Astrocyte (in vitro differentiated cells and primary cell): ENCODE measurements at places on chromosomes 1 and 21. TPM values are rescaled to one million over a fixed set of nuclear protein-coding genes. Genes with fewer than 3 reads are reported as not detected.

DNA sequence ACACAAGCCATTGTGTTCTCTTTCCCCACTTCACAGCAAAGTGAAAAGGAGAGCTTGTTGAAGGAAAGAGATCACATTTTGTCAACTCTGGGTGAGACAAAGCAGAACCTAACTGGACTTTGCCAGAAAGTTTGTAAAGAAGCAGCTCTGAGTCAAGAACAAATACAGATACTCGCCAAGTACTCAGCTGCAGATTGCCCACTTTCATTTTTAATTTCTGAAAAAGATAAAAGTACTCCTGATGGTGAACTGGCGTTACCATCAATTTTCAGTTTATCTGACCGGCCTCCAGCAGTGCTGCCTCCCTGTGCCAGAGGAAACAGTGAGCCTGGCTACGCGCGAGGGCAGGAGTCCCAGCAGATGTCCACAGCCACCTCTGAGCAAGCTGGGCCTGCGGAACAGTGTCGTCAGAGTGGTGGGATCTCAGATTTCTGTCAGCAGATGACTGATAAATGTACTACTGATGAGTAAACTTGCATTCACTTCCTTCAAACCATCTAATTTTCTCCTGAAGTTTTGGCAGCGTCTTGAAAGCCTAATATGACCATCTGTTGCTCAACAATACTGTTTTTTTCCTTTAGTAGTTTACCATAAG is 43.7 kb downstream of the BACH1 start:
- H3K4me1 ChIP-seq, result peaks cover 40% of the 10 kb centered on the region
- H3K27ac ChIP-seq, result peak overlapping the region; percentile 95
- no peaks in the 10 kb centered on the region for H3K27me3 ChIP-seq
- H3K4me3 ChIP-seq, result peak overlapping the region; percentile 27

Gene CYP4X1
- total RNA-seq, result 0.24 TPM in 1 of 2 replicates, not detected in the other

Gene ST6GALNAC3
- total RNA-seq, result 1.8 and 3.2 TPM in 2 replicates

- no peak for DNase-seq
- H3K4me3 ChIP-seq, result no peak overlapping the region
- no peak overlapping the region for H3K27ac ChIP-seq
- peaks cover 7% of the 10 kb centered on the region for H3K27me3 ChIP-seq
- H3K36me3 ChIP-seq, result no peaks in the 10 kb centered on the region
Observed at GRCh38 chr1:200895801-200896530, 1.3 kb downstream of the INAVA start.

Gene CD160
- not detected in 2 replicates for total RNA-seq

DNA sequence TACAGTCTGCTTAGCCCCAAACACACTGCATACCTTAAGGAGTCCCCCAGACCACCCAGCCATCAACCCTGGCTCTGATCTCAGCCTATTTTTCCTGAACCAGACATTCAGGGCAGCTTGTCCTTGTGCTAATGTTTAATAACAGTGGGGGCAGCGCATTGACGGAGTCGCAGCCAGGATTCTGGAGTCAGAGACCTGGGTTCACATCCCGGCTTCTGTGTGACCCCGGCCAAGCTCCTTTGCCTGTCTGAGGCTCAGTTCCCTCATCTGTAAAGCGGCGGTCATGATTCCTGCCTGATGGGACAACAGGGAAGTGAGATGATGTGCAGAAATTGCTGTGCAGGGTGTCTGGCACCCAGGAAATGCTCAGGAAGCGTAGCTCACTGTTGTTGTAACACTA is 63.1 kb downstream of the MATN1 start:
- H3K4me3 ChIP-seq, result no peak overlapping the region
- H3K27me3 ChIP-seq, result peaks cover 8% of the 10 kb centered on the region
- no peaks in the 10 kb centered on the region for H3K4me1 ChIP-seq
- no peak for DNase-seq
- H3K36me3 ChIP-seq, result no peaks in the 10 kb centered on the region
- H3K27ac ChIP-seq, result no peak overlapping the region

Gene FAM131C
- 0.11 and 0.38 TPM in 2 replicates for total RNA-seq

GRCh38 chr1:62882201-62883104 is 98.5 kb downstream of the ATG4C start:
- H3K27ac ChIP-seq, result no peak overlapping the region
- no peaks in the 10 kb centered on the region for H3K27me3 ChIP-seq
- no peaks in the 10 kb centered on the region for H3K4me1 ChIP-seq
- H3K4me3 ChIP-seq, result no peak overlapping the region
- no peaks in the 10 kb centered on the region for H3K36me3 ChIP-seq

GRCh38 chr1:89041119-89041641 is 18.5 kb upstream of the GBP3 start:
- DNase-seq, result peak; percentile 85
- H3K27me3 ChIP-seq, result no peaks in the 10 kb centered on the region

GRCh38 chr1:248828845-248829244 is 3.1 kb upstream of the SH3BP5L start:
- H3K36me3 ChIP-seq, result peaks cover 7% of the 10 kb centered on the region
- DNase-seq, result peak; percentile 78
- H3K27me3 ChIP-seq, result no peaks in the 10 kb centered on the region
- no peak overlapping the region for H3K27ac ChIP-seq

DNA sequence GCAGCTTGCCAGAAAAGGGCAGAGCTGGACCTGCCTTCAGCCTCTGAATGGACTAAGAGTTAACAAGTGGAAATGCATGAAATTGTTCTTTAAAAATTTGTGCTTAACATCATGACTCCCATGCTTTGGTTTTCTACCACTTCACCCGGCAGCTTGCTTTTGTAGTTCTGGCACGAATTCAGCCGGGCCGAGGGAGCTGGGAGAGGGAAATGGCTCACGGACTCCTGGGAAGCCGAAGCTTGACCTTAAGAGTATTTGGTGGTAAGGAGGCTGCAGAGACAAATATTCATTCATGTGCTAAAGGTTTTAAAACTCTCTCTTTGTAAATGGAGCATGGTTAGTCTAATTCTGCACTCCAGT is 17.2 kb upstream of the GFI1 start:
- H3K4me3 ChIP-seq, result no peak overlapping the region
- peak; percentile 59 for DNase-seq

DNA sequence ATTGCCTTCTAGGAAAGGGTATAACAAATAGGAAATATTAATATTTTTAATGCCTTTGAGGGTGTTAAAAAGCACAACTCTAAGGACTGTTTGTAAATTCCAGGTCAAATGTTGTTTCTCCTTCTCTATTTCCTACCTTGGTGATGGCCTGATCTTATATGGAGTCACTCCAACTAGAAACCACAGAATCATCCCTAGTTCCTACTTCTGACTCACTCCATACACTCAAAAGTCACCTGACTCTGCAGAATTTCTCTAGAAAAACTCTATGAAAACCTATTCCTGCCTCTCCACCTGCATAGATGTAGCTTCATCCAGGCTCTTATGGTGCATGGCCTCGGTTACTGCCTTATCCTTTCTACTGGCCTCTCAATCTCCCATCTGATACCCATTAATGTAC is 14.5 kb downstream of the RGS4 start:
- no peak overlapping the region for H3K4me3 ChIP-seq
- peak overlapping the region; percentile 52 for H3K27ac ChIP-seq
- no peaks in the 10 kb centered on the region for H3K27me3 ChIP-seq
- DNase-seq, result peak; percentile 64
- H3K36me3 ChIP-seq, result no peaks in the 10 kb centered on the region
- peaks cover 27% of the 10 kb centered on the region for H3K4me1 ChIP-seq

DNA sequence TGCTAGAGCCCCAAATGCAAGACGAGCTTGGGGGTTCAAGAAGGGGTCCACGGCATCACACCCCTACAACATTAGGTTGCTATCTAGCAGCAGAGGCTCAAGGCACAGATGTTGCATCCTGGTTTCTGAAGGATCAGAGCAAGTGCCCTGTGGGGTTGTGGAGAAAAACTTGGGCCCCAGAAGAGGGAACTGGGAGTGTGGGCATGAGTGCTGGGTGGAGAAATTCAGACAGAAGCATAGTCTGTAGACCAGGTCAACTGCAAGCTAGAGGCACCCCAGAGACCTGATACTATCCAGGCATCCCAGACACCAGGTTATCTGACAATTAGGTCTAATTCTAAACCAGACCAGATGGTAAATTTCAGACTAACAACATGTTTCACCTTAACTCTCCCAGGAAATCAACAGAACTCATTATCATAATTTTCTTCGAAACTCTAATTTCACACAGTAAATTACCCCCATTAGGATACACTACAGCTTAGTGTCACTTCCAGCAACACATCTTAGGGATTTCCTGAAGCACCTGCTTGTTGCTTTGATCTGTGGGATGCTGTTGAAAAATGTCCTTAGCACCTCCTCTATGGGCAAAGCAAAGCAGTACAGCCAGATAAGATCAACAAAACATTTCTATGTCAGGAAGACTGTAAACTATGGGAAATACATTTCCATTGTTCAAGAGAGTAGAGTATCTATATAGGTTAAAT is 179.3 kb downstream of the VAV3 start:
- DNase-seq, result no peak
- no peak overlapping the region for H3K4me3 ChIP-seq
- H3K27me3 ChIP-seq, result no peaks in the 10 kb centered on the region
- H3K27ac ChIP-seq, result no peak overlapping the region
- no peaks in the 10 kb centered on the region for H3K4me1 ChIP-seq

Gene DNM3
- 4.7 and 6.5 TPM in 2 replicates for total RNA-seq

Gene CLDN17
- total RNA-seq, result not detected in 2 replicates

- H3K27ac ChIP-seq, result no peak overlapping the region
- no peaks in the 10 kb centered on the region for H3K27me3 ChIP-seq
- H3K4me3 ChIP-seq, result no peak overlapping the region
- H3K36me3 ChIP-seq, result no peaks in the 10 kb centered on the region
- H3K4me1 ChIP-seq, result no peaks in the 10 kb centered on the region
Observed at GRCh38 chr1:64195081-64195395, 8.4 kb upstream of the UBE2U start.

- H3K27ac ChIP-seq, result peak overlapping the region; percentile 92
- no peaks in the 10 kb centered on the region for H3K36me3 ChIP-seq
- H3K27me3 ChIP-seq, result no peaks in the 10 kb centered on the region
- no peak overlapping the region for H3K4me3 ChIP-seq
Observed at GRCh38 chr1:162854245-162854882, 6.6 kb downstream of the CCDC190 start.

DNA sequence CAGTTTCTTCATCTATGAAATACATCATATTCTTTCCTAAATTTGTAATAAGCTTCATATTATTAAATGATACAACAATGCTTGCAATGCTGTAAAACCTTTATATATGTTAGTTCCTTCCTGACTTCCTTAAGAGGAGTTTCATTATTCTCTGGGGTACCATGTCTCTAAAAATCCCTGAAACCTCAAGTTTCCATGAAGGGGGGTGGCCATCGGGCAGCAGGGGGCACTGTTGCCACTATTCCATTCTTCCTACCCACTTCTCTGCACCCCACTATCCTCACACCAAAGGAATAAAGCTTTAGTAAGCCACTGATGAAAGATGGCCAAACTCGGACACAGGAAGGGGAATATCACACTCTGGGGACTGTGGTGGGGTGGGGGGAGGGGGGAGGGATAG is 9.0 kb upstream of the DMRTB1 start:
- no peaks in the 10 kb centered on the region for H3K36me3 ChIP-seq
- no peak for DNase-seq
- peaks cover 12% of the 10 kb centered on the region for H3K4me1 ChIP-seq
- H3K27me3 ChIP-seq, result no peaks in the 10 kb centered on the region

Gene FMOD
- not detected in 2 replicates for total RNA-seq

Gene ZNF648
- total RNA-seq, result not detected in 2 replicates

- no peak overlapping the region for H3K27ac ChIP-seq
- DNase-seq, result no peak
- no peaks in the 10 kb centered on the region for H3K27me3 ChIP-seq
- no peak overlapping the region for H3K4me3 ChIP-seq
Observed at GRCh38 chr1:168913711-168914463, 184.9 kb upstream of the DPT start.

Gene PLA2G2F
- 0.23 TPM in 1 of 2 replicates, not detected in the other for total RNA-seq

GRCh38 chr1:182666706-182667105 is 17.7 kb downstream of the RGS8 start:
- no peak overlapping the region for H3K4me3 ChIP-seq
- H3K27me3 ChIP-seq, result no peaks in the 10 kb centered on the region
- no peak overlapping the region for H3K27ac ChIP-seq
- DNase-seq, result peak; percentile 25
- H3K4me1 ChIP-seq, result no peaks in the 10 kb centered on the region
- H3K36me3 ChIP-seq, result no peaks in the 10 kb centered on the region

DNA sequence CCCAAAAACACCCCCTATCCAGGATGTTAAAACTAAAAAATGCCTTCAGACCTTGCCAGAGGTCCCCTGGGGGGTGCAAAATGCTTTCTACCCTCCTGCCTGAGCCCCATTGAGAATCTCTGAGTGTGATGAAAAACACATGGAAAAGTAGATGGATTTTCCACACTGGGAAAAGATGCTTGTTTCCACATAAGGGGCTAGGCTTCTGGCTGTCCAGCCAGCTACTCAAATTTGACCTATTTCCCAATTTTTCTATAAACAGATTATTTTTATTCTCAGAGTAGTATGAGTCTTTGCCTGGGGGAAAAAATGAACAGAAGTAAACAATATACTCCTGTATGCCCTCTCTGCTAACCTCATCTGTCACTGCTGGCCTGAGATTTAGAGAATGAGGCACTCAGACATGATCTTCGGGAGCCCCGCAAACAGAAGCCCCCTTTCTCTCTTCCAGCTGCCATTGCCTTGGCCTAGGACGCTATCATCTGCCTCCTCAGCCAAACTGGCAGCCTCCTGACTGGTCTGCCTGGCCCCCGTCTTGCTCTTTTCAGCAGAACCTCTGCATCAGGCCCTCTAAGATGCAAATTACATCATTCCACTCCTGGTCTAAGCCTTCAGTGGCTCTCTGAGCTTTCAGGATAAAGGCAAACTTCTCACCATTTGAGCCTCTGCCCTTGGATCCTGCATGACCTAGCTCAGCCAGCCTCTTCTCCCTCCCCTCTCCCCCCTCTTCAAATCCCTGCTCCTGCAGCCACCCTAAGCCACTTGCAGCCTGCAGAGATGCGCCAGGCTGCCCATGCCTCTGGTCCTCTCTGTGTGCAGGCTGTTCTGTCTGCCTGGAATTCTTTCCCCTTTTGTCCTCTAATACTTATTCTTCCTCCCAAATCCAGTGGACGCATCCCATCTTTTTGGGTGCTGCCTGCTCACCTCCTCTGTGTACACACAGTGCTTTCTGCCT is 39.7 kb upstream of the TMEM125 start:
- no peaks in the 10 kb centered on the region for H3K36me3 ChIP-seq
- H3K4me1 ChIP-seq, result peaks cover 13% of the 10 kb centered on the region
- DNase-seq, result no peak

DNA sequence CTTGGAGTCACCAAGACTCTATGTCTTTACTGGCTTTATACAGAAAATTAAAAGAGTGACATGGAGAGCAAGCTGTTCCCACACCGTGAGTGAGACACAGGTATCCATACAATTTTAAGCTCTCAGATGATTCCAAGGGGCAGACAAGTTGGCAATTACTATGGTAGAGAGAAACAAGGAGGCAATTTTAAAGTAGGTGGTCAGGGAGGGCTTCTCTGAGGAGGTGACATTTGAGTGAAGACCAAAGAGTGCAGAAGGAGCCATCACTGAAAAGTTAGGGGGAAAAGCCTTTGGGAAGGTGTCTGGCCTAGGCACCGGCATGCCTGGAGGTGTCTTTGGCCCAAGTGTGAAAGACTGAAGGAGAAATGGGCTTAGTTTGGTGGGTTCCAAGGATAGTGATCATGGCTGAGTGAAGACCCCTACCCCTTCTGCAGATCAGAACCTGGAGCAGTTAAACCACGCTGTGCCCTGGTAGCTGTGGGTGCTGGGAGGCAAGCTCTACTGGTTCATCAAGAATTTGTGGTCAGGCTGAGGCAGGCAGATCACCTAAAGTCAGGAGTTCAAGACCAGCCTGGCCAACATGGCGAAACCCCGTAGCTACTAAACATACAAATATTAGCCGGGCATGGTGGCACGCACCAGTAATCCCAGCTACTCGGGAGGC is 10.4 kb downstream of the IFI6 start:
- DNase-seq, result no peak
- no peaks in the 10 kb centered on the region for H3K27me3 ChIP-seq
- H3K27ac ChIP-seq, result no peak overlapping the region
- no peaks in the 10 kb centered on the region for H3K36me3 ChIP-seq

GRCh38 chr1:39205102-39205780 is 746 bp downstream of the MACF1 start:
- no peaks in the 10 kb centered on the region for H3K36me3 ChIP-seq
- H3K27ac ChIP-seq, result peak overlapping the region; percentile 97
- H3K4me3 ChIP-seq, result peak overlapping the region; percentile 85
- DNase-seq, result peak; percentile 75
